ENCODE measurements at places on chromosomes 2 and 18.
A peak's percentile ranks its signal among the peaks of the same experiment; 100 is the strongest.

GRCh38 chr2:65357095-65357958 is 75.1 kb downstream of the SPRED2 start:
- peak; percentile 46 for DNase-seq

- DNase-seq, result no peak
Observed at GRCh38 chr2:96097951-96098823, 18.2 kb downstream of the ADRA2B start.

DNA sequence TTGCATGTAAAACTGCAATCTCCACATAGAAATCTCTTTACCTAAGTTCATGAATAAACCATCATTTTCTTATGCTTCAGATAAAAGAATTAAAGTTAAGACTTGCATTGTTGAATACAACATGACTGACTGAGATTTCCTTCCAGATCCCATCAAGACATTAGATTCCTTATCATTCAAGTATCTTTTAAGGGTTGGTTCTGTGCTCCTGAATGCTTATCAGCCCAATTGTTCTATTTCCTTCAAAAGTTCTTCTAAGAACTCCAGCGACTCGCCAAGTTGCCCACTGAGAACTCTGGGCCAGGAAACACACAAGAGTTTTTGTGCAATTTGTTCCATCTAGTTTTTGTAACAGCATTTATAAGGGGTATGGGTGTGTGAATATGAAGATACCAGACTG is 120.3 kb downstream of the RBMS1 start:
- no peak for DNase-seq

- DNase-seq, result no peak
Observed at GRCh38 chr2:190679813-190680591, 31.1 kb downstream of the NAB1 start.

- peak; percentile 57 for DNase-seq
Observed at GRCh38 chr2:31255911-31256571, 22.1 kb downstream of the EHD3 start.

- no peak for DNase-seq
Observed at GRCh38 chr18:24616653-24617052, 156.2 kb downstream of the HRH4 start.

GRCh38 chr2:109521233-109522062 is 92.3 kb downstream of the SEPTIN10 start:
- DNase-seq, result no peak

- DNase-seq, result no peak
Observed at GRCh38 chr18:72325307-72325706, 218.8 kb downstream of the CBLN2 start.

DNA sequence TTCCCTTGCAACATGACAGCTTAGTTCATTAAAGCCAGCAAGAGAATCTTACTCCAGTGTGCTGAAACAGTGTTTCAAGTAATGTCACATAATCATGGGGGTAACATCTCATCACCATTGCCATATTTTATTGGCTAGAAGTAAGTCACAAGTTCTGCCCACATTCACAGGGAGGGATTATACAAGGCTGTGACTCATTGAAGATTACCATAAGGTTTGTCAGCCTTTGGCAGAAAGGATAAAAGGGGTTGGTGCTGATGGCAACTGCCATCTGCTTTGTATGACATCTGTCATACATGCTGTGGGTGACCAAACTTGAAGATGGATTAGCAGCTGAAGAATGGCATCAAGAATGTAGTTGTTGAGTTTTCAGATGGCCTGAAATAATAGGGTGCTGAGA is 61.2 kb downstream of the KCNE4 start:
- DNase-seq, result no peak

GRCh38 chr2:152548996-152549395 is 168.3 kb downstream of the PRPF40A start:
- DNase-seq, result no peak

- DNase-seq, result no peak
Observed at GRCh38 chr2:109422758-109423500, 190.8 kb downstream of the SEPTIN10 start.

- DNase-seq, result no peak
Observed at GRCh38 chr18:36376361-36376760, 78.8 kb downstream of the FHOD3 start.

DNA sequence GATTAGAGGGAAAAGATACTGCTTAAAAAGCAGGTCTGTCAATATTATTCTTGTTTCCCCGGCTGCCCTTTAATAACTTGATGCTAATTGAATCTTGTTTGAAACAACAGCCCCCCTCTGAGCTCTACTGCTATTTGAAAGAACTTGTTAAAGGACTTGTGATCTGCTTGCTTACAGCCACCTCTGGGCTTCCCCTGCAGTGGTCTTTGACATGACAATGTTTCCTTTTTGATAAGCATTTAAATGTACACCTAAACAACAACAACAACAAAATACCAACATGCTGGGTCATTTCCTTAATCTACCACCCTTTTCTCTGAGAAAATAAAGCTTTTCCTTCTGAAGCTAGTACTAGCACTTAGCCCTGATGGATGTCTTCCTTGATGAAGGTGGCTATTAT is 3.9 kb downstream of the HOXD1 start:
- DNase-seq, result no peak

GRCh38 chr2:63840081-63840784 is 1.5 kb upstream of the UGP2 start:
- DNase-seq, result peak; percentile 35

- no peak for DNase-seq
Observed at GRCh38 chr2:15119722-15120175, 441.4 kb downstream of the NBAS start.

- no peak for DNase-seq
Observed at GRCh38 chr18:62107881-62108280, 79.0 kb downstream of the PIGN start.

DNA sequence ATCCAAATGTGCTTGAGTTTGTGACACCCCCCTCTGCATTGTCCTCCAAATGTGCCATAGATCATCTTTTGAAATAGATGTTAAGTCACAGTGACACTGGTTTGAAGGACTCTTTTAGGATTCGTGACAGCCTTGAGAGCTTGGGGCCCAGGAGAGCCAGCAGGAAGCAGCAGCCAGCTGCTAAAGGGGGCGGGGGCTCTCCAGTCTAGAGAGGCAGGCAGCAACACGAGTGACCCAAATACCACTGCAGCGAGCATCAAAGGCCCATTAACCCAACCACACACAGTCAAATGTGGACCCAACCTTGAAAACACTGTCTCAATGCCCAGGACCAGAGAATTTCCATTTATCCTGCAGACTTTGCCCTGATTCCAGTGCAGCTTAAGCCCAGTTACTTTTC is 75.6 kb downstream of the ZBTB7C start:
- no peak for DNase-seq

- DNase-seq, result no peak
Observed at GRCh38 chr2:229202646-229203045, 68.4 kb downstream of the PID1 start.

GRCh38 chr2:151816843-151817242 is 11.4 kb downstream of the ARL5A start:
- DNase-seq, result no peak

DNA sequence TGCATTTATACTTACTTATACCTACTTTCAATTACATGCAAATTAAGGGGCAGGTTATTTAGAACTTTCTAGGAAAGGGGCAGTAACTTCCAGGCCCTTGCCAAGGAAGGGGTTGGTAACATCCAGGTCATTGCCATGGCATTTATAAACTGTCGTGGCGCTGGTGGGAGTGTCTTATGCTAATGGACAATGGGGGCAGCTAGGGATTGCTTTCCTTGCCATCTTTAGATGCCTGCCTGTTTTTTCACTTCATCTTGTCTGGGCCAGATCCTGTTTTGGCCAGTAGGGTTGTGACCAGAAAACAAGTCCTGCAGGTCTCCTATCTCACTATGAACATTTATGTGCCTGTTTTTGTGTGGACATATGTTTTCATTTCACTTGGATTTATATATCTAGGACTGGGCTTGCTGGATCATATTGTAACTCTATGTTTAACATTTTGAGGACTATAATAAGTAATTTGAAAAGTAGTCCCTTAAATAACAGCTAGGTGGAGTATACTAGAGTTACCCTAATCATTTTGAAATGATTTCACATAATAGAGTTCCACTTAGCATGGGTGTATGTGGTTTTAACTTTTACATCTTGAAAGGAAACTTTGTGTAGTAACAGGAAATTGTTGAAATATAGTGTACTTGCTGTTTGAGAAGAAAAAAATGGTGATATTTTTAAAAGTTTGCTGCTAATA is 56.1 kb downstream of the LCLAT1 start:
- peak; percentile 17 for DNase-seq

DNA sequence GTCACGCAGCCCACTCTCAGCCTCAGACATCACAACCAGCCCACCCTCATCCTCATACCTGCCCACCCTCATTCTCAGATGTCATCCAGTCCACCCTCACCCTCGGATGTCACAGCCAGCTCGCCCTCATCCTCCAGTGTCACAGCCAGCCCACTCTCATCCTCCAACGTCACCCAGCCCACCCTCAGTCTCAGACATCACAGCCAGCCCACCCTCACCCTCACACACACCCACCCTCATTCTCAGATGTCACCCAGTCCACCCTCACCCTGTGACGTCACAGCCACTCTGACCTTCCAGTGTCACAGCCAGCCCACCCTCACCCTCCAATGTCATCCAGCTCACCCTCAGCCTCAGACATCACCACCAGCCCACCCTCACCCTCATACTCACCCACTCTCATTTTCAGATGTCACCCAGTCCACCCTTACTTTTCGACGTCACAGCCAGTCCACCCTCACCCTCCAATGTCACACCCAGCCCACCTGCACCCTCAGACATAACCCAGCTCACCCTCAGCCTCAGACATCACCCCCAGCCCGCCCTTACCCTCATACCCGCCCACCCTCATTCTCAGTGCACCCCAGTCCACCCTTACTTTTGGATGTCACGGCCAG is 100.3 kb downstream of the LOXHD1 start:
- no peak for DNase-seq

DNA sequence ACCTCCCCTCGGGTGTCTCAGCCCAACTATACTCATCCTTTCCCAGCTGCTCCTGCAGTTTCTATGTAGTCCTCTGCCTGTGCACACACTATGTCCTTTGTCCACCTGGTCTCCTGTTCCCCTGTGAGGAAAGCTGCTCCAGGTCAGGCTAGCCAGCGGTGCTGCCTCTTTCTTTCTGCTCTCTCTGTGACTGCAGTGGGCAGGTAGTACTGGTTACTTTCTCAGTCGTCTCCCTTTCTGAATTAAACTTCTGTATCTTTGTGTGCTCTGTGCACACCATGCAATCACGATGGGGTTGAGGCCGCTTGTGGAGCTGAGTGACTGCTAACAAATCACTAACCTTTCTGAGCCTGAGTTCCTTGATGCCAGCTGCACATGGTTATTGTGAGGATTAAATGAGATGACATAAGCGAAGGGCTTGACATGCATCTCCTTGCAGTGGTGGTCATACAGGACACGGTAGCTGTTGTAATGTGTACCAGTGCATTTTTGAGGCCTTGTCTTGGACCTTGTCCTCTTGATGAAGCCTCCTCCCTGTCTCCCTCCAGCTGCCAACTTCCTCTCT is 3.5 kb downstream of the FARP2 start:
- DNase-seq, result no peak

- no peak for DNase-seq
Observed at GRCh38 chr2:238926761-238927611, 79.1 kb downstream of the TWIST2 start.

DNA sequence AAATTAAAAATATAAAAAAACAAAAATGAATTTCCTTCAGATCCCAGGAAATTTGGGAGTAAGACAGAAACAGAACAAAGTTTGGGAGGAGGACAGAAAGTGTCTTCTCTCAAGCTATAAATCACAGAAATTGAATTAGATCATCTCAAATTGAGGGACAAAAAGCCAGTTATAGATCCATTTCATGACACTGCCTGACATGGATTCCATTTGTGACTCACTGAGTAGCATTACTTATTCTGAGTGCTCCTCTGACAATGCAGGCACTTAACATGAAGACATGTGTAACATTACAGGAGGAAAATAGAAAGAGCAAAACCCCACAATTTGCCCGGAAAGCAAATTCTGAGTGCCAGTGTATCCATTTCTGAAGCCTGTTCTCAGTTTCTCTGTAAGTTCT is 63.9 kb upstream of the CREB1 start:
- no peak for DNase-seq

- DNase-seq, result peak; percentile 70
Observed at GRCh38 chr2:219073413-219074129, 12.8 kb upstream of the IHH start.

- peak; percentile 20 for DNase-seq
Observed at GRCh38 chr2:159409116-159409800, 122.8 kb upstream of the WDSUB1 start.

GRCh38 chr2:228063558-228063957 is 117.9 kb downstream of the SPHKAP start:
- DNase-seq, result no peak

DNA sequence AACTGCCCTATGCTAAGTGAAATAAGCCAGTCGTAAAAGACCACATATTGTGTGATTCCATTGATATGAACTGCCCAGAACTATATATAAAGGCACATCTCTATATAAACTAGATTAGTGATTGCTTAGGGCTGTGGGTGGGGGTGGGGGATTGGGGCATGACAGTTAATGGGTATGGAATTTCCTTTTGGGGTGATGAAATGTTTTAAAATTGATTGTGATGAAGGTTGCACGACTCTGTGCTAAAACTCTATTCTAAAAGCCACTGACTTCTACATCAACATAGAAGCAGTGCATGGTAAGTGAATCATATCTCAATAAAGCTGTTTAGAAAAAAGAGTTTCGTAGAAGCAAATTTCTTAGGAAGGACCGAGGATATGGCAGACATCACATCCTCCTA is 53.0 kb downstream of the CDCA7 start:
- DNase-seq, result no peak

DNA sequence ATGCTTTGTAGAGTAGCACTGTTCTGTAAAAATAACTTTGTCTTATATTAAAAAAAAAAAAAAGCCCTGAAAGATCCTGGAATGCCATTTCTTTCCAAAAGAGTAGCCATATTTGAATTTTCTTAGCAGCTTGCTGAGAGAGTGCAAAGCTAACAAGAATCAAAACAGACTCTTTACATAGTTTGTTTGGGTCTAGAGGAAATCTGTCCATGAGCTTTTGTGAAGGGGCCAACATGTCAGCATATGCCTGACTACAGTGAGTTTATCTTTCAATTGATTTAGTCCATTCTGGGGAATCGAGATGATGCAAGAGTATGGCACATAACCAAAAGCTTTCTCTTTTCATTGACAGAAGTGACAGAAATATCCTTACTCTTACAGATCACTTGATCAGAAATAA is 777.7 kb upstream of the ACVR2A start:
- no peak for DNase-seq

GRCh38 chr18:6289843-6290242 is 124.9 kb downstream of the L3MBTL4 start:
- no peak for DNase-seq

DNA sequence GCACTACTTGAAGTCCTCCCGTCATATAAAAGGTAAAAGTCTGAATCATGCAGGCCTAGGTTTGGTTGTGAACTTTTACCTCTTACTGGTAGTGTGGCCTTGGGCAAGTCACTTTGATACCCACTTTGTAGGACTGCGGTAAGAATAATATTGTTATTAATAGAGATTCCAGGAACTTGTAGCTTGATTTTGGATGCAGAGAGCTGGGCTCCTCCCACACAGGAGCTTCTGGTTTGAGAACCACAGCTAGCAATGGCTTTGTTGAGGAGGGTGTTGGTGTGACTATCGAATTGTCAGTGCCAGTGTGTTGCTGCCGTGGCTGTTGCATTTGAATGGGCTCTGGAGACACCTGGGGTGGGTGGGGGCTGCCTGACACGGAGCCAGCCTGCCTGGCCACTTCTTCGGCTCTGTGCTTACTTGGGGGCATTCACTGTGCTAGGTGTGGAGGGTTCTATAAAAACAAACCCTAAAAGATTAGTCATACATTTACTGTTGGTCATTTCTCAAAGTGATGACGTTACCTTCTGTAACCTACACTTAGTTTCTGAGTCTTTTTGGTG is 38.5 kb downstream of the ASAP2 start:
- DNase-seq, result no peak

All from GM13976 (cell line).